ENCODE measurements at places on chromosomes 2 and 18.

DNA sequence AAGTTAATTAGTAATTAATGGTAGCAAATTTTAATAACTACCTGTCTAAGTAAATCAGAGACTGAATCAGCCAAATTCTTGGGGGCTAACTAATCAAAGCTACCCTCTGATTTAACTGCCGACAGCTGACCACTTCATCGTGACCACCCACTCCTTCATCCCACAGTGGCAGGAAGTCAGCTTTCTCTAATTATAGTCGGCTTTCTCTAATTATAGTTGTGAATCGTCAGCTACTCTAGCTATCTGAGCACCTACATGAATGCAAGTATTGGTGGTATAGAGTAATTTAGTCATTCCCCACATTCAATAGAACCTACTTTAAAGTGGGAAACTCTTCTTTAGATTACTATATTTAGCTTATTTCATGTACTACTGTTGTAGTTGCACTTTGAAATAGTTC, 185.5 kb downstream of the PTGR3 start:
- no peak for DNase-seq

DNA sequence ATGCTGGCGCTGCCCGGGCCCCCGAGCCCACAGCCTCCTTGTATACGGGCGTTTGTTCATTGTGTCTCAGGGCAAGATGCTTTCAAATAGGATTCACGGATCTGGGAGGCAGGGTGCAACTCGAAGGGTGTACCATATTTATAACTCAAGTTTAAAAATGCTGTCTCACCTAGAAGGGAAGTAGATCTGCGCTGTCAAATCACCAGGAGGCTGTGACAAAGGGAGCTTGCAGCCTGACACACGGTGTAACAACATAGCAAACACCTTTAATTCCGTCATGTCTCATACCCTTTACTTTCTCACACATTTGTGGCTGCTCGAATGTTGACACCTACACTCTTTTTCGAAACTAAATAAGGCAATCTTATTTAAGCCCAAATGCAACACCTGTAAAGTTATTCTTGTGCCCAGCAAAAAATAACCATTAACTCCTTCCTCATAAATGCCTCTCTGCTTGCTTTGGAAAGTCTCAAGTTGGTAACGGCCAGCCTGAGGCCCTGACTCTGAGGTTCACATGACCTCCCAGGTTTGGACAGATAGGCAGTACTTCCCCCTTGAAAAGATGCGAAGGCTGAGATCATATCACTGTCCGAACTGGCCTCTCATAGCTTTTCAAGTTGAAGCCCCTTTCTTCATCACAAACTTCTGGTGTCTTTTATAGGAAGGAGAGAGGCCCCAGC, 11.6 kb downstream of the ZEB2 start:
- peak; percentile 55 for DNase-seq

DNA sequence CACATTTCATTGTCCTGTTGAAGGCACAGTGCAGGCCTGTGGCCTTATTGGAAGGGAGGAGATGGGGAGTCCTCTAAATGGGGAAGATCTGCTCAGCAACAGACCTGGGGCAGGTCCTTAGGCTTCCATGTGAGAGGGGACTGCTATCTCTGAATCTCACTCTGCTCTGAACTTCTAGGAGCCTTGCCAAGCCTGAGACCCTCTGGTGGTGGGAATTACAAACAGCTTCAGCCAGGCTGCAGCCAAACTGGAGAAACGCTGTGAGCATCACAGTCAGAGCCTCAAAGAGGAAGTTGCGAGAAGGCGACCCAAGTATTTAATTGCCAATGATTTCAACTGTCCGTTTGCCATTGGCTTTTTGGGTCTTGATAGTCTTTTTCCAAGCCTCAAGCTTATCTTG, 66.8 kb upstream of the MC2R start:
- no peak for DNase-seq

- DNase-seq = no peak
These were observed 84.3 kb downstream of the MAP3K20 start for GRCh38 chr2:173159791-173160463.

- no peak for DNase-seq
These were observed 27.6 kb downstream of the B4GALT6 start for GRCh38 chr18:31656754-31657153.

- DNase-seq = no peak
These were observed 35.1 kb downstream of the YWHAQ start for GRCh38 chr2:9595746-9596145.

DNA sequence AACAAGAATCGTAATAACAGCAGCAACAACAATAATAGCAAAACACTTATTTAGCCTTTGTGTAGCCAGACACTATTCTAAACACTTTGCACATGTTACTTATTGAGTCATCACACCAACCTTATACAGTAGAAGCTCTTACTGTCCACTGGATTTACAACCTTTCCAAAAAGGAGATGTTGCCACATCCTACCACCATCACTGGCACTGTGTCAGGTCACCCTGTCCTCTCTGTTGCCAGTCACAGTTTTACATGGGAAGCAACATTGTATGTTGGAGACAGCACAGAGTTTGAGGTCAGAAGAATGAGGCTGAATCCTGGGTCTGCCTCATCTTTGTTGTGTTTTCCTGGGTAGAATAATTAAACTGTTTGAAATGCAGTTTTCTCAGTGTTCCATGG, 201.4 kb upstream of the EPAS1 start:
- no peak for DNase-seq

DNA sequence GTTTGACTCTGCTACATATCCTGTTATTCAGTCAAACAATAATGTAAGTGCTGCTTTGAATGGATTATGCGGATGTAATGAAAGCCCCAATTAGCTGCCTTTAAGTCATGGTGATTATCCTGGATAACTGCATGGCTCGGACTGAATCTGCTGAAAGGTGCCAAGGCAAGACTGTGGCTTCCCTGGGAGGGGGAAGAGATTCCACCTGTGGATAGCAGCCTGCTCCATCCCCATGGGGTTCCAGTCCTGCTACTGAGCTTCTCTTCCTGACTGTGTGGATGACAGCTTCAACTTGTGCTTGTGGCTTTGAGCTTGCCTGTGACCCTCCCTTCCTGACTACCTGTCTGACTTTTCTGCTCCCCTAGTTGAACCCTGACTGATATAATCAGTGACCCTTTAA, 540.0 kb upstream of the GYPC start:
- no peak for DNase-seq

DNA sequence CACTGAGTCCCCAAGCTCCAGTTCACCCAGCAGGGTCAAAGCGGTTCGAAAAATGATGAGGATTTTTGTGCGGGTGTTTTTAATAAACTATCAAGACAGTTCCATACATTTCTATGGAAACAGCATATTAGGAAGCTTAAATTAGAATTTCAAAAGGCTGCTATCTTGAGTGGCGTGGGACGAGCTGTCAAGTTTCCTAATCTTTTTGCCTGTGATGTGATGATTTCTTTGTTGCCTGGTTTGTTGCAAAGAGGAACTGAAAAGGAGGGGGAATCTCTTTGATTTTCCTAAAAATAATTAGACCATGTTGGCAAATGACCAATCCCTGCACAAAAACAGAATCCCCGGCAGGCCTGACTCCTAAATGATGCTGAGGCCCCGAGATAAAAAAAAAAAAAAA, 66.1 kb upstream of the ATG16L1 start:
- no peak for DNase-seq

DNA sequence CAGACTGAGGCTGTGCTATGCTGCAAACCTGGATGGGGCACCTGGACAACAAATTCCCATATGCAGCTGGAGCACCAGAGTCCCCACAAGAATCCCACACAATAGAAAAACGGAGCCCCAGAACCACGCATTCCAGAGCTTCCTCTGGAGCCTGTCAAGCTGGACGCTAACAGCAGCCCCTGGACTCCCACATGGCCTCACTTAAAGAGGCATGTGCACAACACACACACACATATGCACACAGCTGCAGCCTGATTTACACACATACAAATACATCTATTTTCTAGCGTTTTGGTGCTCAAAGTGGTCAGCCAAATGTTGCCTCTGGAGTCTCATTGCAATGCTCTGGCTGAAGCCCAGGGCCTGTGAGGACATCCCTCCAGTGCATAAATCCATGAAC, 632.7 kb upstream of the ID2 start:
- DNase-seq = no peak

DNA sequence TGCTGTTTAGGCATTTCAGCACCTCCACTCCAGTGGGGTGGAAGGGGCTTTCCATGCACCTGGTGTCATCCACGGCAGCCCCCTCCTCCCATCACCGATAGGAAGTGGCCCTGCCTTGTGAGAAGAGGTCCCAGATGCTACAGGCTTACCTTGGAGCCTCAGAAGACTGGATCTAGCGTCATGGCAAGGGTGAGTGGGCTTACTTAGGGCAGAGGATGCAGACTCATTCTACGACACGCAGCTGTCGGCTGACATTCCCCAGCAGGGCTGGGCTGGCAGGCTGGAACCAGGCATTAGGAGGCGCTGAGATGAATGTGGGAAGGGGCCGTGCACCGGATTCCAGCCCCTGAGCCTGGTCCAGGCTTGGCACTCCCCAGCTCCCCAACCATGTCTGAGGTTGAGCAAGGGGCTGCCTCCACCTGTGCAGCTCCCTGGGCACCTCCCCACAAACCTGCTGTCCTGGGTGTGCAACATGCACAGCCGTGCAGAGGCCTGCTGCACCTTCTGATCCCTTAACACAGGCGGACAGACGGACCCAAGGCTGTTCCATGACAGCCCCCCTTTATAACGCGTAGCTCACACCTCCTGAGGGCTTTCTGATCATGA, 1.7 kb upstream of the PRLH start:
- no peak for DNase-seq

DNA sequence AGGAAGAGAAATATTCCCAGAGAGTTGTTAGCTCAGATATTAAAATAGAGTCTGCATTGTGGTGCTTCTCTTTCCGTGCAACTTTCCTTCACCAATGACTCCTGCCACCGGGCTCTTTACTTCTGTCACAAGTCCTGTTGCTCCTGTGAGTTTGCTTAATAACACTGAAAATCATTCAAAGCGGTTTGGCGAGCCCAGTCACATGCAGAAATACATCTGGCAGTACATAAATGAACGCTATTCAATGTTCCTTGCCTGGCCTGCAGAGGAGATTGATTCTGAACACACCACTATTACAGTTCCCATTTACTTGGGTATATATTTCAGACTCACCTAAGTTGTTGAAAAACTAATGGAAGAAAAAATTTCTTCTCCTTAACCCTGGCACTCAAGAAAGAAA, 276.6 kb downstream of the ZNF521 start:
- DNase-seq = no peak

DNA sequence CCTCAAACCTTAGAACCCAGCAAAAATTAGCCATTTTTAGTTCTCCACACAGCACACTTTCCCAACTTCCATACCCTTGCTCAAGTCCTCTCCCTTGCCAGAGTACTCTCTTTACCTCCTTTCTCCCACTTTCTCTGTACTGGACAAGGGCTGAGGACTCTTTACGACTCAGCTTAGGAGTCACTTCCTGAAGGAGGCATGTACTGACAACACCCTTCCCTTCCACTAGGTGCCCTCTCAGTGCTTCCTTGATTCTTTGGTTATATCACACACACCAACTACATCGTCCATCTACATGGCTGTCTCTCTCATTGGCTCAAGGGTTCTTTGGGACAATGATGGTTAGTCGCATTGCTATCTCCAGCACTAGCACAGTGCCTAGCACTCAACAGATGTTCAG, 5.2 kb upstream of the C18orf63 start:
- DNase-seq = peak; percentile 13

DNA sequence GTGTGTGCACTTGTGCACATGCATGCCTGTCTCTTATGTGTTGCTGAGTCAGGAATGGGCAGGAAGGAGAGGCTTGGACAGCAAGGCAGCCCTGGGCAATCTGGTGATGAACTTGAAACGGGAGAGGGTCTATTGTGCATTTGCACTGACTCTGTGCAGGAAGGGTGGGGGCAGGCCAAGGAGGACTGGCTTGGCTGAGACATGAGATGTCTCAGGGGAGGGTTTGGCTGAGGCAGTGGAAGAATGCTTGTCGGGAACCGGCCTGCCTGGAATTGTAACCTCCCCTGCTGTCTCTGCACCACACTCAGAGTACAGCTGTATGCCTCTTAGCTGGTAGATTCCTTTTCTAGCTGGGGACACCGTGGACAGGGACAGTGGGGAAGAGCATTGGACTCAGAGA, 176.1 kb upstream of the TNP1 start:
- DNase-seq = no peak

- DNase-seq = no peak
These were observed 111.8 kb downstream of the PRKCE start for GRCh38 chr2:45763255-45763654.

- DNase-seq = no peak
These were observed 5.5 kb downstream of the C2orf81 start for GRCh38 chr2:74415762-74416395.

All from hematopoietic multipotent progenitor cell treated with erythropoietin and hydrocortisone succinate and interleukin-3 and kit ligand, for 15 days (in vitro differentiated cells).